ENCODE measurements at places on chromosomes 5 and 9.

- no peak for DNase-seq
Measured at GRCh38 chr5:29777373-29777772, 1416.1 kb upstream of the CDH6 start.

DNA sequence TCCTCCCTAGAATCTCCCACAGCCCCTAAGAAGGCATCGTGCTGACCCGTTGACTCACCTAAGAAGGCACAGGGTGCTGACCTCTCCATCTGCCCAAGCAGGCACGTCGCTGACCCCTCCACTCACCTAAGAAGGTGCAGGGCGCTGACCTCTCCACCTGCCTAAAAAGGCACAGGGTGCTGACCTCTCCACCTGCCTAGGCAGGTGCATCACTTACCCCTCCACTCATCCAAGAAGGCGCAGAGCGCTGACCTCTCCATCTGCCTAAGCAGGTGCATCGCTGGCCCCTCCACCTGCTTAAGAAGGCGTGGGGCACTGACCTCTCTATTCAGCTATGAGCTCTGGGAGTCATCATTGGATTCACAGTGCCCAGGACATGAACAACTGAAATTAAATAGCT, 54.4 kb upstream of the FCN1 start:
- DNase-seq, result no peak

GRCh38 chr9:115085773-115086377, 32.1 kb downstream of the TNC start:
- DNase-seq, result no peak

DNA sequence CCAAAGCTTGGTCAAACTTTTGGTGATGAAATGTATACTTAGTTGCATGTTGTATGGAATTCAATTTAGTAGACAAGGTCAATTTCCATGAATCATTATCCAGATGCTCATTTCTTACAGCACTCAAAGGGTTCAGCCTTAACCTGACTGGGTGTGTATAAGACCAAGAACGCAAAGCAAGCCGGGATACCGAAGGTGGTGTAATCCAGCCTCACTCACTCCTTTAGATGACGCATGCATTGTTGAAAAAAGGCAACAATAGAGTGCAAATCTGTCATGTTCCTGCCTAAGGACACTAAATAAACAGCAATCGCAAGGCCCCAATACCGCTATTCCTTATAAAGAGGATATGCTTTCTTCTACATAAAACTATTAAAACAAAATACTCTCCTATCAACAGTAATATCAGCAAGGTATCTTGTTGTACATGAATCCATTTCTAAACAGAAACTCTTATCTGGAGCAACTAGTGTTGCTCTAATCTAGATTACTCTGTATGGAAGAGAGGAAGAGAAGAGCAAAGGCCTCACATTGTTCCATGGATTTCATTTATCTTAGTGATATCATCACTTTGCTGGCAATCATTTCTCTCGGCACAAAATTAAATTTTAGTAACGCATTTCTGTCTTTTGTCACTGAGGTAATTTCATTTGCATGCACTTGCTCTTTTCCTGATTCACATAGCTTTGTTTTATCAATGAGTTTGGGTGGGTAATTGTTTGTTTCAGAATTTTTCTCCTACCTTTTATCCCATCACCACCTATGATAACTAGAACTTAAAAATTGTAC, 96.2 kb downstream of the PLK2 start:
- DNase-seq, result no peak

- no peak for DNase-seq
Measured at GRCh38 chr5:18181575-18181974, 547.3 kb downstream of the TAF11L14 start.

DNA sequence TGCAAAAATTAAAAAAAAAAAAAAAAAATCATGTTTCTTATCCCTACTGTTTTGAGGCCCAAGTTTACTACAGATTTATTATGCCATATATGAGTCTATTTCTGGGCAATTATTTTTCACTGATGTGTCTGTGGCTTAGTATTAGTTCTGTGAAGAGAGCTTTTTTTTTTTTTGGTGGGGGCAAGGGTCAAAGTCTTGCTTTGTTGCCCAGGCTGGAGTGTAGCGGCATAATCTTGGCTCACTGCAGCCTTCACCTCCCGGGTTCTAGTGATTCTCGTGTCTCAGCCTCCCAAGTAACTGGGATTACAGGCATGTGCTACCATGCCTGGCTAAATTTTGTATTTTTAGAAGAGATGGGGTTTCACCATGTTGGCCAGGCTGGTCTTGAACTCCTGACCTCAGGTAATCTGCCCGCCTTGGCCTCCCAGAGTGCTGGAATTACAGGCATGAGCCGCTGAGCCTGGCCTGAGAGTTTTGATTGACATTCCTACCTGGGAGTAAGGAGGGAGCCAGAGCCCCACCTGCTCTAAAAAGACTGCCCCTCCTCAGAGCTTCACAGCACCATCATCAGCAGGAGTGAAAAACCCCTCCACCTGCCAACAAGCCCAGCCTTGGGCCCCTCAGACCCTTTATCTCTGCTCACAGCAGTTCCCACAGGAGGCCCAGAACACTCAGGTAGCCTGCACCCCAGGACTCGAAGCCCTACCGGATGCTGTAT, 36.1 kb upstream of the JADE2 start:
- peak; percentile 37 for DNase-seq

DNA sequence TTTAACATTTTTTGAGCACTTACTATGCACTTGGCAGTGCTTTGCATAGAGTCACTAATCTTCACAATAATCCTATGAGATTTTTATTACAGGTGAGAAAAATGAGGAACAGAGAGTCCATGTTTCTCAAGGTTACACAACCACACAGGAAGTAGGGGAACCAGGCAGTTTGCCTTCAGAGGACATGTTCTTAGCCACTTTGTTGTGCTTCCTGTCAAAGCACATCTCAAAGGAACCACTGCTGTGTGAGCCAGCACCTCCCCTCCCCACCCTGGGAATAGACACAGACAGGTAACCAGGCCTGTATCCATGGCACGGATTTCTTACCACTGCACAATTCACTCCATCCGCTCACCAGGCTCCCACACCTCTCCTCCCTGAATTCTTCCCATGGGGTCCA, 6.3 kb upstream of the DNAJB5 start:
- no peak for DNase-seq

DNA sequence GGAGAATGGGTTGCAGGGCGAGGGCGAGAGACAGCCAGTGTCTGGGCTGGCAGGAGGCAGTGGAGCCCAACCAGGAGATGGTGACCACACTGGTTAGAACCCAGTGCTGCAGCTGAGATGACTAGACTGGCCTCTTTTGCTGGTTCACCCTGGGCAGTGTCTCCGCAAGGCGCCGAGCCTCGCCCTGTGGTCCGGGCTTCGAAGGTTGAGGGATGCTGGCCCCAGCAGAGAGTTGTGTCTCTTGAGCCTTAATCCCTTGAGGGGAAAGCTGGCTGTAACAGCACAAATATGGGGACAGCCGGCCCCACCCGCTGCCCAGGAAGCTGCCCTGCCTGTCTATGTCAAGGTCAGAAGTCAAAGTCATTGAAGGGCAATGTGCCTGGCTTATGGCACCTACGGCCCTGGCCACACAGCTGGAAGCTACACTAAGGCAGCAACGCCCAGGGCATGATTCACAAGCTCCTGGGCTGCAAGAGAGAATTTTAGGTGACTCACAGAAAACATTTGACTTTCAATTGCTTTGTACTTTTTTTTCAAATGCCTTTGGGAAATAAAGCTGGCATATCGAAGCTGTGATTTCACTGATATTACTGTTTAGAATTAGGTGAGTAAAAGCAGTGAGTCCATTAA, 33.3 kb downstream of the NKX2-5 start:
- DNase-seq, result peak; percentile 72

DNA sequence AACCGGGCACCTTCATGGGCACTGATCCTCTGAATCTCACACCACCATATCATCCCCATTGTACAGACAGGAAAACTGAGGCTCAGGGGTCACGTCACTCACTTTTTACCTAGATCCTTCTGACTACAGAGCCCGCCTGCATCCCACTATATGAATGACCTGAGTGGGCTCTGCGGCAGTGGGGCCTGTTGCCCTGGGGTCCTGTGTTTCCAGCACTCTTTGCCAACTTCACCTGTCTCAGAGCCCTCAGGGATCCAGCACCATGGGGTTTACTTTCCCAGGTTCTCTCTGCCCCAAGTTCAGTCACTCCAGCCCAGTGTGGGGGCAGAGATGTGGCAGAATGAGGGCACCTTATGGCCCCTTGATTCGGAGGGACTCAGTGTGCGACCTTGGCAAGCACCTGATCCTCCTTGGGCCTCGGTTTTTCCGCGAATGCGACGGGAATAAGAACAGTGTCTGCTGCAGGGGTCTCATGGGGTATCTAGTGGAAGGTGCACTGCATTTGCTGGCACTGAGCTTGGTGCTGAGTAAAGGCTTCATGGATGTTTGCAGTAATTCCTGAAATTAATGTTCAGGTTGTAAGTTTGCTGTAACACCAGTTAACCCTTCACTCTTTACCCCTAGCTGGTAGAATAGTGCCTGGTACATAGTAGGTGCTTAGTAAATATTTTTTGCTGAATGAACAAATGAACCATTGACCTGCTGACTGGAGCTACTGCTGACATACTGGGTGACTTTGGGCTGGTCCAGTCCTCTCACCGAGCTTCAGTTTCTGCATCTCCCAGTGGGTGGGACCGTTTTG, 47.1 kb upstream of the BOD1 start:
- DNase-seq, result peak; percentile 2

DNA sequence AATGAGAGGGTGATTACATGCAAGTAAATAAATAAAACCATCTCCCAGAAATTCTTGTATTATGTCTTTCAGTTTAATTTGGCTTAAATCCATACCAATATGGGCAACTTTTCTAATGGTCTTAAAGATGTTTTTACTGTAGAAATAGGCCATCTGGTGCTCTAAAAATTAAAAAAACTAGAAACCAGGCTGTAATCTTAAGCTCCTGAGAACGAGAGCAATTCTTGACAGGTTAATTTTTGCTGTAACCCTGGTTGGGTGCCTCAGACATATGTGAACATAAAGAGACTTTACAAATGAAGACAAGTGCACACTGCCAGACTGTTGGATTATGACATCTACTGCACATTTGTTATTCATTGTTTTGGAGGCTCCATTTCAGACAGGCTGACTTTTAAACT, 246.8 kb upstream of the DAB2 start:
- no peak for DNase-seq

DNA sequence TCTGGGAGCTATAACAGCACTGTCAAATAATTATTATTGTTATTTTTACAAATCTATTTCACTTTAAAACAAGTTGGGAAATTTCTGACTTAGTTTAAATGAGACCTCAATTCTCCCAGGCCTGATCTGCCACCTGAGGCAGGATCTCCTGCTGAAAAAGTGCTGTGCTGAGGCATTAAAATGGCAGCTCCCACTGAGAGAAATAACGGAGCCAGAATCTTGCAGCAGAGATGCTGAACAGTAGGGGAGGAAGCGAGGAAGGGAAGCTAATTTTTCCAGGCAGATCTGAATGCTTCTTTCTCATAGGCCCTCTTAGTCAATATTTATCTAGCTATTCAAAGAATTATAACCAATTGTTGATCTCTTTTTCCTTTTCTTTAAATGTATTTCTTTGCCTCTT, 196.3 kb downstream of the ZNF462 start:
- no peak for DNase-seq

DNA sequence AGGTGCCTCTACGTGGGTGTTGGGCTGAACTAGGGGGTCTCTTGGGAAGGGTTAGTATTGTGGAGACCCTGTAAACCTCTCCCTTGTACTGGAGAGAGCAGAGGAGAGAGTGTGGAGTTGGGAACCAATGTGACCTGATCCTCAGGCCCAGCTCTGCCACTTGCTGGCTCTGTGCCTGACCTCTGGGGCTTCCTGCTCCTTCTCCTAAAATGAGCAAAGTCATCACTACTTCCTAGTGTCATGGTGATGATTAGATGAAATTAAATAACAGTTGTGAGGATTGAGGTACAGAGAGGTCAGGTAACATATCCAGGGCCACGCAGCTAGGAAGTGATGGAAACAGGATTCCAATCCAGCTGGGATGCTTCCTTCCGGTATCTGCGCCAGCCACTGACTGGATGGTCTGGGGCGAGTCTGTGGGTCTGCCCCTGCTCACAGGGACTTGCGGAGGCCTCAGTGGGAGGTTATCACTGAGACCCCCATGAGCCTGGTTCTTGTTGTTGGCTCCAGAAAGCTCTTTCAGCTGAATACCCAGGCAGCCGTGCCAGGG, 9.2 kb downstream of the GALNT10 start:
- no peak for DNase-seq

- DNase-seq, result no peak
Measured at GRCh38 chr5:161432798-161433197, 113.7 kb downstream of the GABRB2 start.

DNA sequence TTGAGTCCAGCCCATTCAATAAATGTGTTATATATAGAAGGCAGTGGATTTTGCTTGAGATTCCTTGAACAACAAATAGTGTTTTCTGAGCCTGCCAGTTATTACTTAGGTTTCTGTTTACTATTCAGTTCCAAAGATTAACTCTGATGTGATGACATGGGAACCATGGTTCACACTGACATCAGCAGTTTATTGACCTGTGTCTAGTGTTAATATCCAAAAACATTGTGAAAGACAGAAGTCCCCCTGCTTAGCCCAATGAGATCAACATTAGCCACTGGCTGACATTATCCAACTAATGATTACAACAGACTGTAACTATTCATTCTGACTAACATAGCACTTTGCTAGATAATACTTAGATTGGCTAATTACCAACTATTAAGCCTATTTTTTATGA, 14.9 kb downstream of the APBA1 start:
- no peak for DNase-seq

DNA sequence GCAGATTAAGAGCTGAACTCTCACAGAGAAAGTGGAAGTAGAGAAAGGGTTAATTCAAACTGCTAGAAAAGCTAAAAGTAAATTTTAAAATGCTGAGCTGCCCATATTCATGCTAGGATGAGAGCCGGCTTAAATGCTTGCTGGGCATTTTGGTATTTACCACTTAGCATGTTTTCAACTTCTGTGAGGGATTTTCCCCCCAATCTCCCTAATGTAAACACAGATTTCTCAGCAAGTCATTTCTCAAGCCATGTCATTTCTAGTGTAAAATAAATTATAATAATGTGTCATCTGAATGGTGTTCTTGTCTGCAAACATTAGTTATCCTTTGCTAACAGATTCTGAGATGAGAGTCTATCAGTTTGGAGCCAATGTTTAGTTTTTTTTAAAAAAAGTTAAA, 22.3 kb downstream of the RPS23 start:
- DNase-seq, result no peak

- DNase-seq, result no peak
Measured at GRCh38 chr9:136312009-136312375, 8.1 kb upstream of the CCDC187 start.

DNA sequence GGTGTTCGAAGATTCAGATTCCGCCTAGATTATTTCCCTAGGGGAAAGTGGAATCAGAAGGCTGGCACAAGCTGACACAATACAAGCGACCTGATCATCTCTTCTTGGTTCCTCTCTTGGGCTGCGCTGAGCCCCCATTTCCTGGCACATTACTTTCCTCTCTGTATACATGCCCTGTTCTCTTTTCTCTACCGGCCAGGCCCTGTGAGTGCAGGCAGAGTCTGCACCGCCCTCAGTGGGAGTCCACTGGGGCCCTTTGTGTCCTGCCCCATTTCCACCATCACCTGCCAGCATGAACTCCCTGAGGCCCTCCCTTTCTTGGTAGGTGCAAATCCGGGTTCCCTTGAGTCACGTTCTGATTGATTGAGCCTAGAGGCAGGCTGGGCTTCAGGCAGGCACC, 287.9 kb downstream of the MSX2 start:
- no peak for DNase-seq

GRCh38 chr9:137558127-137558526, 6.4 kb downstream of the MRPL41 start:
- DNase-seq, result no peak
